H54 (cell line): ENCODE measurements at places on chromosomes 1 and 21.
A peak's percentile ranks its signal among the peaks of the same experiment; 100 is the strongest.

DNA sequence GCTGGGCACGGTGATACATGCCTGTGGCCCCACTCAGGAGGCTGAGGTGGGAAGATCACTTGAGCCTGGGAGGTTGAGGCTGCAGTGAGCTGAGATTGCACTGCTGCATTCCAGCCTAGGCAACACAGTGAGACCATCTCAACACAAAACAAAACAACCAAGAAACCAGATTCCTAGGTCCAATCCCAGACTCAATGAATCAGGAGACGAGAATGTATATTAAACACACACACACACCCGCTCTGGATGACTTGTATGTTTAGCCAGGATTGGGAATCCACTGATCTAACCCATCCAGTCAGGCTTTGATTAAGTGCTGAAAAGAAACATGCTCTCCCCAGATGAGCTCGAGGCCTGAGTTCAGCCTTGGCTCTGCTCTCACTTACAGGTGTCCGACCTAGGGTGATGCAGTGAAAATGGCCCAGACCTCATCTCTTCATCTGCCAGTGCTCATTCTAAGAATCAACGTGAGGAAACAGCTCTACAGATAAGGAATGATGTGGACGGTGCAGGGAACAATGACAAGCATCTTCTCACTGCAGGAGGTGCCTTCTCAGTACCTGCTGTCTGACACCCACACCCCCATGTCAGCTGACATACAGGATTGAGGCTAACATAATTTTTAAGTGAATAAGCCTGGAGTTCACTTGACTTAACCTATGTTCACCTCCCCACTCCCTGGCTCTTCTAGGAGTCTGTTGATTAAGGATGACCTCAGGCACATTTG lies 15.3 kb upstream of the SRSF4 start:
- peak; percentile 34 for DNase-seq

- DNase-seq: no peak
Measured at GRCh38 chr1:18263547-18264120, 156.0 kb downstream of the IGSF21 start.

DNA sequence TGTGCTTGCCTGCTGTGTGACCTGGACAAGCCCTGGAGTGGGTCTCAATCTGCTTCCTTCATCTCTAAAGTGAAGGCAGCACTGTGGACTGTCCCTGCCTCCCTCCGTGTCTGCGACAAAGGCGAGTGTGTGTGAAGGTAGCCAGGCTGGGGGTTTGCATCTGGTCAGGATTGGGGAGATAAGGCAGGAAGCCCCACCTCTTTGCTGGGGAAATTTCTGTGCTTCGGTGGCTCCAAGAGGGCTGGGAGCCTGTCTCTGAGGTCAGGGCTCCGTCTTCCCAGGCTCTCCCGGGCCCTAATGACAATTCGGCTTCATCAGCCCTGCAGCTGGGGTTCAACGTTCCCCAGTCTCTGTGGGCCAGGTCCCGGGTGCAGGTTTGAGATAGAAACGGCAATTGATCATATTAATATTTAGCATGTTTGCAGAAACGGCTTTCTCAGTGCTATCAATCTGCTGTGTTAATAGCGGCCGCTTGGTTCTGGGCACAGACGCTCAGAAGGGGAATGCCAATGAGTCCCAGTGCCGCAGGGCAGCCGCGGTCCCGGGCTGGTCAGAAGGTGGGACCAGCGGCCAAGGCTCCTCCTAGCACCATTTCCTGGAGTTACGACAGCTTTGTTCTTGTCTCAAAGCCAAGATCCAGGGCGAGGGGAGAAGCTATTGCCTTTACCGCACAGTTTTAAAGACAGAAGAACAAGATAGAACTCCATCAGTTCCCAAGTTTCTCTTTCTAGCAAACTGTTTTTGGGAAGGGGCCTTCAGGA lies 105.7 kb downstream of the PRDM16 start:
- DNase-seq: no peak

DNA sequence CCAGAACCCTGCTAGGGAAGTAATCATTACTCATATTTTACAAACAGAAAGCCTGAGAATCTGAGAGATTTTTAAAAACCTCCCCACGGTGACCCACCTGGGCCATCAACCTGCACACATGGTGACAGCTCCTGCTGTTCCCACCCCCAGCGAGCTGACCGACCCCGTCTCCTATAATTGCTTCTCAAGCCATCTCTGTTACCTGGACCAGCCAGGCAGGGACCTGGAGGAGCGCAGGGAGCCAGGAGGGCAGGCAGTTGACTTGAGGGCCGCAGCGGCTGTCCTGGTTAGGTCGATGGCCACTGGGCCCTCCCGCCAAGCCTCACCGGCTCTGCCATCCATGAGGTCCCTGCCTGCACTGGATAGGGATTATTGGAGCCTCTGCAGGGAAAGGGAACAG lies 7.7 kb downstream of the TFF2 start:
- DNase-seq: no peak

DNA sequence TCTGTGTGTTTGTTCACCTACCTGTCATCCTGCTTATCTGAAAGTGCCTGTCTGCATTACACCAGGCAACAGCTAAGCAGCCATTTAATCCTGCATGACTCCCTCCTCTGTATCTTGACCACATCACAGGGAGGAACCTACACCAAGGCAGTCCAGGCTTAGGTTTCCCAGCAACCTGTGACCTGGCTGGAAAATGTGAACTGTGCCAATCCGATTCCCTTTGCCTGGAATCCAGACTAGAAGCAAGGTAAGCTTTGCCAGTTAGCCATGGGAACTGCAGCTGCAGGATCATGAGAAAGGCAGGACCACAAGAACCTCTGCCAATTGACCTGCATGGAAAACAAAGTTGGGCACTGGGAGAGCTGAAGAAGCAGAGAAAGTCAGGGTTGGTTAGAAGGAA lies 6.3 kb upstream of the ATP1B1 start:
- no peak for DNase-seq

GRCh38 chr1:33036051-33036525 lies 595 bp downstream of the AK2 start:
- DNase-seq: peak; percentile 46

DNA sequence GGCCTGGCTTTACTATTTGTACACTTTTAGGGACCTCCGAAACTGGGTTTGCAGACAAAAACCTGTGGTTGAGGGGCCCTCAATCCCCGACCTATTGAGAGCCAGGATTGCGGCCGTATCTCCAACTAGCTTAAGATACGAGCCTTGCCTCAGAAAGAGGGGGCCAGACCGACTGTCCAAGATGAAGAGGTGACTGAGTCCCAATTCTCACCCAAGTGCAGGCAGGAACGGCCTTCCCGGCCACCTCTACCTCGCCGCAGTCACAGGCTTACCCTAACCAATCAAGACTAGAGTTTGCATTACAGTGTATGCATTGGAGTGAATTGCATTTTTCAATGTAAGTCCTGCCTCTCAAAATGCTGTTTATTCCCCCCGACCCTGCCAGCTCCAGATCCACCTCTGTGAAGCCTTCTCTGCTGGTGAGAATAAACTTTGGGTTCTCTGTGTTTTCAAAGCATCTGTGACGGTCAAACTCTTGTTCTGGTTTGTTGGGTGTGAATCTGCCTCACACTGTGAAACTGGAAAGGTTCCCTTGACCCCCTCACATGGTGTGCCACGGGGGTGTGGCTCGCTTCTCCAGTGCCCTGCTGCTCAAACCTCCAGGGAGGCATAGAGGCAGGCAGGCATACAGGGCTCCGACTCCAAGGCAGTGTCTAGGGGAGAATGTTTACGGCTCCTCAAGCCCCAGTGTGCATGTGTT lies 62.2 kb upstream of the WLS start:
- DNase-seq: no peak

GRCh38 chr1:237411621-237412020 lies 369.6 kb downstream of the RYR2 start:
- no peak for DNase-seq
